Cardiac septum (tissue), 1 donor: ENCODE measurements at places on chromosomes 6 and 20.
A peak's percentile ranks its signal among the peaks of the same experiment; 100 is the strongest.

DNA sequence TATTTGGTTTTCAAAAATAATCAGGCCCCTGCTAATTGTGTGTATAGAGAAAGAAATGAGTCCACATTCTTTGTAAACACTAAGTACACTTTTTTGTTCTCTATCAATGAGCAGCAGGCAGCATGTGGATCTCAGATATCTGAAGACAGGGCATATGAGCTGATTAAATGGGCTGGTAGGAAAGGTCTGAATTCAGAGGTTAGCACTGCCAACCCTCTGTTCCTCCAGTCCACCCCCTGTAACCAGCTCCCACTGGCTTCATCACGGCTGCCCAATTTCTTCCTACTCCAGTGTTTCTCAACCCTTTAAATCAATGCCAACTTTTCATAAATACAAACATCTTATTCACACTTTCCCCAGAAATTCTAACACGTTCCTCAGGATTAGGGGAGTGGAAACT, 128.5 kb downstream of the TPBG start:
- no peak for DNase-seq

- no peak for DNase-seq
Observed at GRCh38 chr6:8149350-8149749, 47.0 kb upstream of the EEF1E1 start.

- DNase-seq: no peak
Observed at GRCh38 chr6:139757784-139758183, 383.3 kb upstream of the CITED2 start.

GRCh38 chr6:143726015-143726647, 48.4 kb downstream of the PHACTR2 start:
- DNase-seq: no peak

- no peak for DNase-seq
Observed at GRCh38 chr6:130159956-130160355, 62.8 kb downstream of the SAMD3 start.

- no peak for DNase-seq
Observed at GRCh38 chr6:130098317-130098716, 79.9 kb downstream of the L3MBTL3 start.

DNA sequence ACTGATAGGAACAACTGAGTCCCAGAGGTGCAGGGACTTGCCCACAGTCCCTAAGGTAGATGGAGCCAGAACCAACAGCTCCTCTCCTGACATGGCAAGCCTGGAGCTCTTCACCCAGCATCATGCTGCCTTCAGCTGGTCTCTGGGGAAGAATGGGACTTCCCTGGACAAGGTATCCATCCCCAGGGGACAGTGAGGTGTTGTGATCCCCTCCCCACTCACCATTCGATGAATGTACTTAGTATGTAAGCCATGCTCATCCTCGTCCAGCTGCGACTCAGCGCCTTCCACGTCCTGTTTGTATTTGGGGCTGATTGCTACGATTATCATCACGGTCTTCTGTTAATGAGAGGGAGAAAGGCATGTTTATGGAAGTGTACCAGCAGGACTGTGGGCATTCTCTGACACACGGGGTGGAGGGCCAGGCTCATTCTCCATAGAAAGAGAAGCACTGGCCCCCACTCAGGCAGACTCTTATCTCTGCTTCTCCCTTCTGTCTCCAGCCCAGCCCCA, 39.4 kb downstream of the TRAF3IP2 start:
- DNase-seq: no peak

GRCh38 chr6:24982231-24982630, 46.5 kb upstream of the RIPOR2 start:
- DNase-seq: no peak

- DNase-seq: no peak
Observed at GRCh38 chr20:1867495-1868260, 27.5 kb upstream of the SIRPA start.

DNA sequence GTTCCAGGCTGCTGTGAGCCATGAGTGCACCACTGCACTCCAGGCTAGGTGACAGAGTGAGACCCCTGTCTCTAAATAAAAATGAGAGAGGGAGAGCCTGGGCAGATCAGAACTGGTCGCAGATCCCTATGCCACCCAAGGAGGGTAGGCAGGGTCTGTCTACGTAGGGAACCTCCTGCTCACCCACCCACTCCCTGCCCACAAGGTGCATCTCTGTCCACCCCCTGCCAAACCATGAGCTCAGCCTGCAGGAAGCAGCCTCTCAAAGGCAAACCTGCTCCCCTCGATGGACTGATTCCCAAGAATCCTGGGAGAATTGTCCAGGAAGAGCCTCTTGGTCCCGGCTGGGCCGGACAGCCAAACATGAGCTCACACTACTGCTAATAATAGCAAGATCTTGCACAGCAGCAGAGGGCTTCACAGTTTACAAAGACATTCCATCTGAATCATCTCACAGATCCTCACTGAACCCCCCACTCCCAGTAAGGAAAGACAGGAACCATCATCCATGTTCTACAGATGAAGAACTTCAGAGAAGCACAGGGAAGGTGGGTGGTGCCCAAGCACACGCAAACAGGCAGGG, 27.8 kb upstream of the TLDC2 start:
- DNase-seq: no peak

GRCh38 chr6:76876922-76877553, 586.3 kb downstream of the HTR1B start:
- no peak for DNase-seq

DNA sequence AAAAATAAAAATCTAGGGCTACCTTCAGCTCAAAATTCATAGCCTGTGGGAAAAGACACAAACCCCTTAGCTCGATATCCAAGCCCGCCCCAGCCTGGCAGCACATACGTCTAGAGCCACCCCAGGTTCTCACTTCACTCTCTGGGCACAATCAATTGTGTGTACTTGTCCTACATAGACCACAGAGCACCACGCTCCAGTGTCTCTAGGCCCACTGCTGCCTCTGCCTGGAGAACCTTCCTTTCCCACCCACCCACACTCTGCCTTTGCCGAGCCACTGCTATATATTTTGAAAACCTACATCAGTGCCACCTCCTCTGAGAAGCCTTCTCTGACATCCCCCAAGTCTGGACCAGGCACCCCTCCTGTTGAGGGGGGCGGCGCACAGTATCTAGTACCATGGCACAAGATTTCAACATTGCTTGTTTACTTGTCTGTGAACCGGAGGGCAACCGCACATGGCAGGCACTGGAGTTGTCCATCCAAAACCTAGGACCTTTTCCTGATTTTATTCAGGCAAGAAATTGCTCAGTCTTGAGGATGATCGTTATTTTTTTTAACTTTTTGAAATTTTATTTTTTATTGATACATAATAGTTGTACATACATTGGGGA, 141.5 kb downstream of the UNC5CL start:
- no peak for DNase-seq

DNA sequence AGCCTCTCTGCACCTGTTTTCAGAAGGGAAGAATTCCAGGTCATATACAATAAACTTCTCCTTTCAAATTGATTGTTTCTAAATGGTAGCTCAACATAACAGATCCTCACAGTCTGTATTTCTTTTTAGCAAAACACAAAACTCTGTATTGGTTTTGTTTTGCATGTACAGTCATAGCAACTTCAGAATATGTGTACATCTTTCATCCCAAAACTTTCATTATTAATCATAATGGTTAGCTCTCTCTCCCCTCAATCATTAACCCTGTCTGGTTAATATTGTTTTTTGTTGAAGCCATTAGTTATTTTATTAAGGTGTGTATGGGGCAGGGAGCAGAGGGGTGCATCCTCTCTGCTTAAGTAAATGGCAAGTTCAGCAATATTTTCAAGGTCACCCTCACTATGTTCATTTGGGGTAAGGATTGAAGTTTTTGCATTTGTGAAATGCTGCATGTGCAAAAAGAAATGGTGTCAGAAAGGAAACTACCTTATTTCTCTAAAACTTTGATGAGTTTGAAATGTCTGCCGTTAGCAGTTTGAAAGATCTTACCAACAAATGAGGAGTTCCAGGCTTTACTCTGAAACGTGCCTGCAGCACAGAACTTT, 136.8 kb upstream of the BTBD3 start:
- no peak for DNase-seq

- no peak for DNase-seq
Observed at GRCh38 chr6:6315660-6316059, 4.8 kb downstream of the F13A1 start.

DNA sequence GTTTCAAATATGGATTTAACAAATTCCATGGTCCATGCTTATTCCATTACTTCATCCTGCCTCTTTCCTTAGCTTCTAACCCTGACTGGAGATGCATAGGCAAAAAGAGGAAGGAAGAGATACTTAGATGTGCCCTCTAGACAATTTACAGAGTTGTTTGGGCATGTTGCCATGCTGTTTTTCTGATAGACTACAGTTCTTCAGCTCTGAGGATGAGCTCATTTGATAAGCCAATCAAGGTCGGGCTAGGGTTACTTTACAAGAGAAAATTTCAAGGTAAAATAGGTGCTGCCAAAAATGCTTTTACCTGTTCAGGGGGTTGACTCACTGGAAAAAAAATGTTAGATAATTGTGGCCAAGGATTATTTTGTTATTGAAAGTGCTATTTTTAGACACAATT, 5.9 kb downstream of the HCRTR2 start:
- no peak for DNase-seq

DNA sequence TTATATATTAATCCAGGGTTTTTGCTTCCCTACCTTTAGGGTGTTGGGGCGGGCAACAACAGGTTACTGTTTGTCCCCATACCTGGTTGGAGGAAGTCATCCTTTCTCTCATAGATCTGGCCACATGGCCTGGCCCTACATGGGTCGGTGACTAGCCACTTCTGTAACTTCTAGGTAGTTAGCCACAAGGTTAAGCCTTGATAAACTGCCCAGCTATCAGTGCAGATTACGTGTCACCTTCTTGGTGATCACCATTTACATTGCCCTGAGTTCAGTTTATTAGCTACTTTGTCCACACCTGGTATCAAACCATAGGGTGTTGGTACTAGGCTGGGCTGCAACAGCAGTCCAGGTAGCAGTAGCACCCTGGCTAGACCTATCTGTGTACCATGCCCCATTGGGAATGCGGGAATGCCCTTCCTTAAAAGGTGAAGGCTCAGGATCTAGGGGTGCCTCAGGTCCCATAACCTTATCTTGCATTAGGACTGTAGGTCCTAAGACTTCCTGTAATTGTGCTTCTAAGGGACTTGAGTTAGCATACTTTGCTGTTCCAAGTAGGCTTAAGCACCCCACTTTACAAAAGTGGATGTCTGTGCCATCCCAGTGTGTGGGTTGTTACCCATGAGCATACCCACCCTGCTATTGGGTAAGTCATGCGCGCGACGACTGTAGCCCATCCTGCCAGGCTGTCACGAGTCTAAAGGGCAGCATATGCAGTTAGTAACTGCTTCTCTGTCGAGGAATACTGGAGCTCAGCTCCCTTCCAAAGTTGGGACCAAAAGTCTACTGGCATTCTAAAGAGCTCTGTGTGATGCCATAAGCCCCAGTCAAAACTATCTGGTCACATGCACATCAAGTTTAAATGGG, 5.2 kb downstream of the ZKSCAN3 start:
- DNase-seq: no peak

DNA sequence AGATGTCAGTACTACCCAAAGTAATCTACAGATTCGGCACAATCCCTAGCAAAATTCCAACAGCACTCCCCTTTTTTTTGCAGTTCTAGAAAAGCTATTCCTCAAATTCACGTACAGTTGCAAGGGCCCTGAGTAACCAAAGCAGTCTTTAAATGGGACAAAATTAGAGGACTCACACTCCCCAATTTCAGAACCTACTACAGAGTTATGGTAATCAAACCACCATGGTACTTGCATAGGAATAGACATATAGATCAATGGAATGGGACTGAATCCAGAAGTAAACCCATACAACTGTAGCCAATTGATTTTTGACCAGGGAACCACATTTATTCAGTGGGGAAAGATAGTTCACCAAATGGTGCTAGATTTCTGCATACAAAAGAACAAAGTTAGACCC, 350.8 kb downstream of the CDKAL1 start:
- DNase-seq: no peak

- DNase-seq: no peak
Observed at GRCh38 chr6:76814496-76815458, 648.5 kb downstream of the HTR1B start.

- DNase-seq: no peak
Observed at GRCh38 chr6:7042056-7042653, 65.6 kb upstream of the RREB1 start.

- no peak for DNase-seq
Observed at GRCh38 chr6:107894809-107895396, 63.1 kb downstream of the SEC63 start.

DNA sequence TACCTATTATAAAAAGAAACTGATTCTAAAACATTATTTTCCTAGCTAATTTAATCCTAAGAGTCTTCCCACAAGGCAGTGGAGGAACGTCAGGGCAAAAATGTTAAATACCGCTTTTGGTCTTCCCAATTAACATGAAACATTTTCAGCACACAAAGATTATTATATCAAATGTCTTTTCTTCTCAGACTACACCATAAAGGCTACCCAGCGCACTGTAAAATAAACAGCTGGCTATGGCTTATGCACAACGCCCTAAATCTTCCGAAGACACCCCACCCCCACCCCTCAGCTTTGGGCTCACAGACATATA, 1.0 kb downstream of the NUDT3 start:
- DNase-seq: no peak

DNA sequence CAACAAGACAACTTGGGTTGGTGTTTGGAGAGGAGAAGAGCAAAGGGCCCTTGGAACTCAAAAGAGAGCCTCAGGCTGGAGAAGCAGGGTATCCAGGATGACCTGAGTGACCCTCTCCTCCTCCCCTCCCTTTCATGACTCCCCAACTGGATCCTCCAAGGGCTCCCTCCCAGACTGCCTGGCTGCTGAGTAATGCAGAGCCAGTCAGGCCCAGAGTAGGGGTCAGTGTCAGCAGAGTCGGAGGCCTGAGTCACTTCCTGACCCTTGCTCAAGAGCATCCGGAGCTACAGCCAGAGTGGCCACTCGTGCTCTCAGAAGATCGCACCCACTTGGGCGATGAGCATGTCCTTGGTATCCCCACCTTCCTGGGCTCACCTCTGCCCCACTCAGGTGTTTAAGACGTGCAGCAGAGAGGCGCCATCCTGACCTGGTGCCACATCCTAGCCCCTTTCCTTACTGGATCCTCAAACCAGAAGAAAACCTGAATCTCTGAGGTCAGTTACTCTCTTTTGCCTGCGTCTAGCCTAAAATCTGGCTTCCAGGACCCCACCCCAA, 2.8 kb upstream of the MAPK13 start:
- peak; percentile 95 for DNase-seq
